H1 (cell line): ENCODE measurements at places on chromosomes 1 and 21. TPM values are rescaled to one million over a fixed set of nuclear protein-coding genes. Genes with fewer than 3 reads are reported as not detected.

DNA sequence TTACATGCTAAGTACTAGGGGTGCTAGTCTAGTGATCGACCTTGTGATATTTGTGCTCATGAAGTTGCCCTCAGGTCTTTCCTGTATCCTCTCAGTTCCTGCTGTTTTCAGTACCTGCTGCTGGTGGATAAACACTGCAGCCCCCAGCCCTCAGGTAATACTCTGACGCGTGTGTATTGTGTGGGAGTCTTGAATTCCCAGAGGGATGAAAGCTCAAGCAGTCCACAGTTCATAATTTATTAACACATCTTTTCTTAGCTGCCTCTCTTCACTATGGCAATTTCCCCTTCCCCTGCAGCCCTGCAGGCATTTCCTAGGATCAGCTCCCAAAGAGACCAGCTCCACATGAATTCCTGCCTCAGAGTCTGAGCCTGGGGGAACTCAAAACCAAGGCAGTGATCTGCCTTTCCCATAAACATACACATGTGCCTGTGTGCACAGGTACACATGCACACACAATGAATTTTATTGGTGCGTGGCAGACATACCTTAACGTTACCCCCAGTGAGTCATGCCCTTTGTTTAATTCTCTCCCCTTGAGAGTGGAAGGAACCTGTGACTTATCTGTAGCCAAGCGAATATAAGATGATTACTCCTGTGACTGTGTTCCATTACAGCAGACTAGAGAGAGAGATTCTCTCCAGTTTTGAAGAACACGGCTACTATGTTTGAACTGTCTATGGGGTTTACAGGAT is 14.1 kb upstream of the HMGCS2 start:
- DNase-seq: no peak

Gene FCGR3A
- total RNA-seq: not detected in 2 replicates

DNA sequence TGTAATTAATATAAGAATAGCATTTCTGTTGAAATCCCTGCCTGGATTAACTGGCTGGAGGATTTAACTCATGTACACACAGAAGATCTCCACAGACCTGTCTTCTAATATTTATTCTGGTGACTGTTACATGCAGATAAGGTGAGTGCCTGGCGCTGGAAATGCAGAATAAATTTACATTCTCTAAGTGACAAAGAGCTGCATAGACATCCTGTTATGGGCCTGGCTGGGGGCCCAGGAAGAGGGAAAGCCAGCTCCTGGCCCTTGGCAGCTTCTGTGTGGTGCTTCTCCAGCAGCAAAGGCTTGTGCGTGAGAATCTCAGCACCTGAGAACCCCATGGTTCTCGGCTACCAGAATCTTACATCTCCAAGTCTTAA is 446.6 kb downstream of the PTPRU start:
- DNase-seq: no peak

Gene LINGO4
- total RNA-seq: not detected in 2 replicates

DNA sequence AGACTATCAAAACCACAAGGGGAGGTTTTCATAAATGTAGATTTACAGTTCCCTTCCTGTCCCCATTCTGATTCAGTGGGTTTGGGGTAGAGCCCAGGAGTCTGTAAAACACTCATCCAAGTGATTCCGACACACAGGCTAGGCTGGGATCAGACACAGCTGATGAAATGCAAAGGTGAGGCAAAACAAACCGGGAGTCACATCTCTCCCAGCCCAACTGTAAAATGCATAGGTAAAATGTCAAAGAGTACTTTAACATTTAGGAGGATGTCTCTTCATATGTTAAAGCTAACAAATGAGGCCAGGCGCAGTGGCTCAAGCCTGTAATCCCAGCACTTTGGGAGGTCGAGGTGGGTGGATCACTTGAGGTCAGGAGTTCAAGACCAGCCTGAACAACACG is 45.0 kb downstream of the ZNF281 start:
- peak; percentile 44 for DNase-seq

- no peak for DNase-seq
These were observed 1670.9 kb downstream of the PLA2G4A start for GRCh38 chr1:188499690-188500089.

DNA sequence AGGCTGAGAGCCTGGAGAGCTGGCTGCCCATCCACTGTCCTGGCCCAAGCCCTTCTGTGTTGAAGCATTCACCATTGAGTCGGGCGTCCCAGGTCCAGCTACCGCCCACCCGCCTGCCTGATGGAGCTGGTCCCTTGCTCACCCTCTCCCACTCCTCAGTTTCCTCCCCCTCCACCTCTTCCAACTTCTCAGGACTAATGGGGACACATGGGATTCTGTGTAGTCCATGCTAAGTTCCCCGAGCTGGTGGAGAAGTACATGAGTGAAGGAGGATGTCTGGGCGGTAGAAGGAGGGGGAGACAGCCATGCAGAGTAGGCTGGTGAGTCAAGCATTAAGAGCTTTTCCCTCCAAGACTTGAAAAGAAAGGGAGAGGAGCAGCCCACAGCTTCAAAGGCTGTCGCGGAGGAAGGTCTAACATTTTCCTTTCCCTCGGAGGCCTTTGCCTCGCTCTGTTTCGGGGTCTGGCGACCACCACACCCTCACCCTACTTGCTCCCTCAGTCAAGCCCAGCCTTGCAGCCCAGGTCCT is 561 bp downstream of the SLC26A9 start:
- no peak for DNase-seq
